Brain (organoid and tissue), 16 donors: ENCODE measurements at places on chromosomes 16 and 17. TPM values are rescaled to one million over a fixed set of nuclear protein-coding genes. Genes with fewer than 3 reads are reported as not detected.

DNA sequence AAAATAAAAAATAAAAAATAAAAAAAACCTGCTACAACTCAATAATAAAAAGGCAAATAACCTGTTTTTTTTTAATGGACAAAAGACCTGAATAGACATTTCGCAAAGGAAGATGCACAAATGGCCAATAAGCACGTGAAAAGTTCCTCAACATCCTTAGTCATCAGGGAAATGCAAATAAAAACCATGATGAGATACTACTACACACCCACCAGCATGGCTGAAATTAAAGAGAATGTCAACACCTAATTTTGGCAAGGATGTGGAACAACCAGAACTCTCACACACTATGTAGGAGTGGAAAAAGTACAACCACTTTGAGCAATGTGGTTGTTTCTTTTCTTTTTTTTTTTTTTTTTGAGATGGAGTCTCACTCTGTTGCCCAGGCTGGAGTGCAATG lies 24.6 kb downstream of the COG7 start:
- no peak for DNase-seq

DNA sequence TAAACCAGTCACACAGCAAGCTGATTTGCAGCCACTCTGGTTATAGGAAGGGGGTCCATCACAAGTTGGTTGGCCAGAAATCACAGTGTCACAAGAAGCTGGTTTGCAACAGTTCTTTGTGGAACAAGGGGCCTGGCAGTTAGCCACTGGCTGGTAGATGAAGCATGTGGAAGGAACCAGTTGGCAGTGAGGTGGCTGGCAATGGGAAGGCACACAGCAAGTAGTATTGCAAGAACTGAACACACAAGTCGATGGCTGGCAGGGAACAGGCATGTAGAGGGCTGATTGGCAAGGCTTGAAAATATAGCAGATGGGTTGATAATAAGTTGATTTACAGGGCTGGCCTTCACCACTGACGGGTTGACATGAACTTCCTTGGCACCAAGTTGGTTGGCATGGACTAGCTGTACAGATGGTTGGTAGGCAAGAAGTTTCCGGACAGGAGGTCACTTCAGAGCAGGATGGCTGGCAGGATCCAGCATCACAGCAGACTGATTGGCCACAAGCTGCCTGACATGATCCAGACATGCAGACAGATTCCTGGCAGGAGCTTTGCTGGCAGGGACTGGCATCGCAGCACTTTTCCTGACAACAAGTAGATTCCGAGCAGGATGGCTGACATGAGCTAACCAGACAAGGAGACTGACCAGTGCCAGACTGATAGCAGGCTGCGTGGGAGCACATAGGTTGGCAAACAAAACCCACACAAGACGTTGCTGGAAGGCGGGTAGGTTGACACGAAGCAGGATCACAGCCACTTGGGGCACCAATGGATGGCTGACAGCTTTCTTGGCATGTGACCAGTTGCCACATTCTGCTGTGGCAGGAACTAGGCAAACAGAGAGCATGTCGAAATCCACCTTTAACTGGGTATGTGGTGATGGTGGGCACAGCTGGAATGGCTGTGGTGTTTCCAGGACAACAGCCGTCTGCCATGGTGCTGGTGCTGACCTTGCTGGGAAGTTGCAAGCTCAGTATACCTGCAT lies at the start of gene KRTAP29-1:
KRTAP29-1 (minus strand) TSS at position 936 of the 986 bp plus-strand sequence; CDS start at position 936, 0 bp downstream.
- peak; percentile 49 for DNase-seq

DNA sequence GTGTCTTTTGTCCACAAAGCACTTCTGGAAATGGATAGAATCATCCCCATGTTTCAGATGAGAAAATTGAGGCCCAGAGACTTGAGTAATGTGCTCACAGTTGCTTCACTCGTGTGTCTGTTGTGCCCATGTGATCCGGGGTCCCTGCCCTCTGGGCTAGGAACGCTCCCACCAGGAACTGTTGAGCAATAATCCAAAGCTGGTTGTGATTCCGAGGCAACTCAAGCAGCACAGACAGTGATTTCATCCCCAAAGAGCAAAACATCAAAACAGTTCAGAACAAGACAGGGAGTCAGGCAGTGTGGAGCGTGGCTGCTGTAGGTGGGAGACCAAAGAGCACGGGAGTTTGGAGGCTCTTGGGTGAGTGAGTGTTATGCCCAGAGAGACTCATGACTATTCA lies 205.0 kb upstream of the ASIC2 start:
- no peak for DNase-seq

C17orf107 gene
- 5.3 TPM for polyA plus RNA-seq

HS3ST4 gene
- polyA plus RNA-seq: 5.6 TPM
